ENCODE measurements at places on chromosomes 1 and 21.
A peak's percentile ranks its signal among the peaks of the same experiment; 100 is the strongest.

DNA sequence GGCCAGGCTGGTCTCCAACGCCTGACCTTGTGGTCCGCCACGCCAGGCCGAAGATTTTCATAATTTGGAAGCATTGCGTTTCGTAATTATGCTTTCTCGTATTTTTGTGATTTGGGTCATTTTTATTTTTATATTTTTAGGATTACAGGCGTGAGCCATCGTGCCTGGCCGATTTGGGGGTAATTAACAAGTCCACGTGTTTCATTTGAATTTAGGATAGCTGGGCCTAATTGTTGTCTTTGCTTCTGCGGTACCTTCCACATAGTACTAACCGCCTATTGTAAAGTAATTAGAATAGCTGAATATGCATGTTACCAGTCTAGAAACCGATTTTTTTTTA is 1.0 kb downstream of the RCC1 start:
- no peak for DNase-seq

GRCh38 chr1:155967341-155968050 is 10.9 kb downstream of the ARHGEF2 start:
- DNase-seq, result no peak

DNA sequence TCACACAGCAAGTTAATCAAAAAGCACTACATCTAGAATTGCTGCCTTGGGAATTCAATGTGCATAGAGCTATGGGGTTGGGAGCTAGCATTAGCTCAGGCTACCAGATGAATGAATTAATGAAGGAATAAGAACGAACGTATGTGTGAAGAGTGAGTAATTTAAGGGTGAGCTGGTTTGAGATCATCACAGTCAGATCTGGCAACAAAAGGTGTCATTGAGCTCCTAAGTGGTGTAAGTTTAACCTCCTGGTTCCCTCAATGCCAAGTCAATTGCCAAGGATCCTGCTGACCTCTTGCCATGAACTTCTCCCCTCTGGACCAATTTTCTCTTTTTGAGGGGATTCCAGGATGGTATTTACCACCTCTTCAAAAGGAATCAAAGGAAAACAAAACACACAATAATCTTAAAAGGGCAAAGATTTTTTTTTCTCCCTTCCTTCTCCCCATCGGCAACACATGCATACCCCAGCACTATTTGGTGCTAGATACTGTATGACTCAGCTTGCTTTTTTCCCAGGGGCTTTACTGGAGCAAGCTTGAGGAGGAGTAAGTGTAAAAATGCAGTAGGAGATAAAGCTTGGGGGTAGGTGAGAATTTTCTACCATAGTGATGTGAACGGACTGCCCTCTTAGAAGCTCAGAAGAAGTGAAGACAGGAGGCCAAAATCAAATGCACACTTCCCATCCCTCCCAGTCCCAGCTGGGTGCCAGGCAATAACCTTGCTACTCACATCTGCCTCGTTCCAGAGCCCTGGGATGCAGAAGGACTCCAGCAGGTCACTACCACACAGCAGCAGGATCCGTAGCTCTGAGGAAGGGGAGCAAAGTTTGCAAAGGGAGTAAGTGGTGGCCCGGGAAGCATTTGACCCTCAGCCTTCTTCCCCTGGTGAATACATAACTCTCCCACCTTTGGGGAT is 92.0 kb downstream of the LAMC2 start:
- peak; percentile 90 for DNase-seq

GRCh38 chr21:42526379-42526727 is 12.7 kb downstream of the SLC37A1 start:
- DNase-seq, result no peak

GRCh38 chr1:29436181-29436785 is 200.0 kb downstream of the PTPRU start:
- DNase-seq, result no peak

- peak; percentile 9 for DNase-seq
Measured at GRCh38 chr1:47797575-47797974, 199.6 kb downstream of the TRABD2B start.

DNA sequence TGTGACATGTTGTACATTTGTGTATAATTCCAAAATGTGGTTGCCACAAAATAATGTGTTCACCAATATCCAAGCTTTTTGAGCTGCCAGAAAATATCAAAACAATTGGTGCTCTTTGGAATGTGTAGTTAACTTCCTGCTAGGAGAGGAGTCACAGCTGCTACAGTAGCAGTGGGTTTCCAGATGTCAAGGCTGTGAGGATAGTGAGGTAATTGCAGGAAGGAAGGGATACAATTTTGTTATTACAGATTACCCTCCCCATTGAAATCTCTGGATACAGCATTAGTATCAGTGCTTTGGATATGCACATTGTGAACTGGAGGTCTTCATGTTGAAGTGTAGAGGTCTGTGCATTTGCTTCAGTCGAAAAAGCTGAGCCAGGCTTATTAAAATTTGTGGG is 253.2 kb downstream of the PTPRC start:
- DNase-seq, result peak; percentile 73

DNA sequence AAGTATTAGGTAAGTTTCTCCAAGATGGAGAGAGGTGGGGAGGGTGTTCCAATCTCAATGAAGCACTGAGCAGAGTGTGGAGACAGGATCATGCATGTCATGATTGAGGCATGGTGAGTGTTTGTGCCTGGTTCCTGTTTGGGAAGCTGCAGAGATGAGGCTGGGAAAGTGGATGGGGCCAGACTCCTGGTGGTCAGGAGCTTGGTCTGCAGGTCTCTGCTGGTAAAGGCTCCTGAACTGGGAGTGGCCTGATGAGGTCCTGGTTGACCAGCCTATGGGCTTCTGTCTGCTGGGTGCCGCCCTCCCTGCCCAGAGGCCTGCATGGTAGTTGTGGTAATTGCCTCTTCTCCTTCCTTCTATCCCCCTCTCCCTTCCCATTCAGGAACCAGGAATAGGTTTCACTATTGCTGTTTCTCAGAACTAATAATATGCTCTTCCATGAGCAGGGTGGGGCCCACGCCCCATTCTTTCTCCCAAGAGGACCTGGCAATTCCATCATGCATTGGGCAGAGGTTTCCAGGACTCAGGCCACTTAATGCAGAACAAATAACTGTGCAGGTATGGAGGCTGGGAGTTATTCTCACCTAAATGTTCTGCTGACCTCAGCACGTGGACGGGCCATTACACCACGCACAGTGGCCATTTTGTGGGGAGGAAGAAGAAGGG is 24.5 kb downstream of the PROK1 start:
- DNase-seq, result no peak

DNA sequence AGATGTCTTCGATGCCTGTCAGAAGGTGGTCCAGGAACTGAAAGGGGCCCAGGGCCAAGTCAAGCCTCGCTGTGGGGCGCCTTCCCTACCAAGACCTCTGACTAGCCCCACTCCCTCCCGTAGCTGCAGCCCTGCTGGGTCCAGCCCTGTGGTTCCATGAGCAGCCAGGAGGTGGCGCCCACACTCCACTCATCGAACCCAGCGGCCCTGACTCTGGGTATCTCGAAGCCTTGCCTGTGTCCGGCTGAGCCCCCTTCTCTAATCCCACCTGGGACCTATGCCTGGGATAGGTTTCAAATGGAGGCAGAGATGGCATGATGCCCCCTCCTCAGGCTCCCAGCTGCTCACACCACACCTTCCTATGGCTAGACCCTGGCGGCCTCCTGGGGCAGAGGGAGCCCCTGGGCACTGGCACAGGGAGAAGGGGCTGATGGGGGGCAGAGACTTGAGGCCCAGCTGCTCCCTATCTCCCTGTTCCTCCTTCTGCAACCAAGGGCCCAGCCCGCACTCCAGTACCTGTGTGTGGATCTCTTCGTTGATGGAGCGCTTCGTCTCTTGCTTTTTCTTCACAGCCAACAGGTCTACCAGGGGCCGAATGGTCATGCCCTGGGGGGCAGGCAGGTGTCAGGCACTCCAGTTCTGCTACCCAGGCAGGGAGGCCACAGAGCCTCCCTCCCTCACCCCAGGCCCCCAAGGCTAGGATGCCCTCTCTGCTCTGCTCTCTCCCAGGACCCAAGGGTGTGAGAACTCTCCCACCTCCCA is 52.0 kb downstream of the SLC9A1 start:
- peak; percentile 54 for DNase-seq

- peak; percentile 91 for DNase-seq
Measured at GRCh38 chr1:24727501-24728216, 17.6 kb upstream of the CLIC4 start.
